ENCODE measurements at places on chromosomes 3 and 15.

- no peak for DNase-seq
These were observed 776.8 kb downstream of the GRM7 start for GRCh38 chr3:7637694-7638093.

DNA sequence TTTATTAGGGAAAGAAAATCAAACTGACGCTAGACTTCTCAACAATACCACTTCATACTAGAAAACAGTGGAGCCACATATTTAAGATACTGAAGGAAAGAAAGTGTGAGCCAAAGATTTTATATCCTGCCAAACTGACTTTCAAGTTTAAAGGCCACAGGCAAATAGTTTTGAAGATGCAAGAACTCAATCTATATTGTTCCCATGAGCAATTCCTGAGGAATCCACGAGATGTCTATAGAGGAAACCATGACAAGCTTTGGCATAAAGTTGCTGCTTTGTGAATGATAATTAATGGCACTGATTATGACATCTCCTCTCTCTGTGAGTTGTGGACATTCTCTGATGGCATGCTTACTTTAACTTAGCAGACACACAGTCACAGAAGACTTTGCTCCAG lies 276.1 kb upstream of the GOLGA6L4 start:
- no peak for DNase-seq

- no peak for DNase-seq
These were observed 107.0 kb upstream of the ATP11B start for GRCh38 chr3:182686033-182686886.

DNA sequence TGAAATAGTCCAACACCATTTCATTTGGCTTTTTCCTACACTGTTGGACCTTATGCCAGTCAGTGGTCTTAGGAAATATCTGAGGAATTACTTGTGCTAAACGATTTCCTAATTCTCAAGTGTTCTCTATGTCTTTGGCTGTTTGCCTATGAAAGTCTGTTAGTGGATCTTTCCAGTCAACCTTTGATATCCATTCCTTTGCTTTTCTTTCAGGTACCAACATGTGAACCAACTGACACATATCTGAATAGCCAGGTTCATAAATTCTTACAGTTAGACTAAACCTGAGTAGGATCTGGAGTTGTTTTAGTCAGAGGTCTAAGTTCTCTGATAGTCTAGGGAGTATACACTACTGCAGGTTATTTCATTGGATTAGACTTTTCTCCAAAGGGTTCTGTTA lies 343.5 kb upstream of the LRRC3B start:
- DNase-seq, result no peak

- DNase-seq, result no peak
These were observed 46.3 kb downstream of the DGKG start for GRCh38 chr3:186315581-186316354.

DNA sequence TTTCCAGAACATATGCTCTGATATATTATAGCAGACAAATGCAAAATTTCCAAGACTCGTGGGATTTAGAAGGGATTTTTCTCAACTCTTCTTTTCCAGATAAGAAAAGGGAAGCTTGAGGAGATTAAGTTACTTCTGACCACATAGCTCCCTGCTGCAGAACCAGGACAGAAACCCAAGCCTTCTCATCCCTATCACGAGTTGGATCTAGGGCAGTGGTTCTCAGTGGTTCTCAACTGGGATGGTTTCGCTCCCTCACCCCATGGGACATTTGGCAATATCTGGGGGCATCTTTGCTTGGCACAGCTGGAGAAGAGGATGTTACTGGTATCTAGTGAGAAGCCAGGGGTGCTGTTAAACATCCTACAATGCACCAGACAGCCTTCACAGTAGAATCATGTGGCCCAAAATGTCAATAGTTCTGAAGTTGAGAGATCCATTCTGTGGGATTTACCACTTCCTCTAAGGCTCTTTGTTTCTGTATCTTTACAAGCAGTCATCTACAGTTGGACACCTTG lies 64.2 kb downstream of the LIPC start:
- no peak for DNase-seq

GRCh38 chr15:77804210-77804609 lies 171.5 kb upstream of the LINGO1 start:
- DNase-seq, result no peak

DNA sequence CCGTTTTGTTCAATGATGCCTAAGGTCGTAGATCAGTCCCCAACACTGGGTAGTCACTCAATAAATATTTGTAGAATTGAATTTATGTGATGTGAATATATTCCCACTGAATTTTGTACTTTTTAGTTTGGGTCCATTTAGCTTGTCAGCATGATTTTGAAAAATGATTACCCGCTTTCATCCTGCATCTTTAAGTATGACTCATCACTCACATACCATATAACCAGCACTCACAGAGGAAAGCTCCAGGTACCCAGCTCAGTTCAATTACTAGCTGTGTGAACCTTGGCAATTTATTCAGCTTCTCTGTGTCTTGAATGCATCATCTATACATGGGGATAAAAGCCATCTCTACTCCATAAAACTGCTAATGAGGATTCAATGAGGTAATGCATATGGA lies 2.2 kb upstream of the MLF1 start:
- no peak for DNase-seq

- no peak for DNase-seq
These were observed 15.4 kb downstream of the WNT5A start for GRCh38 chr3:55471522-55472280.

DNA sequence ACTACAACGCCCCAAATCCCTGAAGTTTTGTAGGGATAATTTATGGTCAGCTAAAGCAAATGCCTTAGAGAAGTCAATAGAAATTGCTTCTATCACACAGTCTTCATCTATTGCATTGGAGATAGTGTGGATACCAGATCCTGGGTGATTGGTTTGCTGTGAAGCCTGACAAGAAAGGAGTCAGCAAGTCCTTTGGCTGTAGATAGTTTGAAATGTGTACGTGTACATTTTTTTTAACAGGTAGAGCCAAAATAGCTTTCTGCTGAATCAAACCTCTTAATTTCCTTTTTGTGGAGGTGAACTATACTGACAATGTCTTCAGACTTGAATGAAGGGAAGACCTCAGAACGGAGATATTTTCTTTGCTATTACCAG lies 312.3 kb downstream of the ZBBX start:
- DNase-seq, result no peak

GRCh38 chr15:69656271-69657030 lies 203.8 kb downstream of the RPLP1 start:
- no peak for DNase-seq

- DNase-seq, result no peak
These were observed 20.0 kb downstream of the ATRIP start for GRCh38 chr3:48466386-48467109.

- no peak for DNase-seq
These were observed 223.2 kb upstream of the LMCD1 start for GRCh38 chr3:8278448-8278847.

DNA sequence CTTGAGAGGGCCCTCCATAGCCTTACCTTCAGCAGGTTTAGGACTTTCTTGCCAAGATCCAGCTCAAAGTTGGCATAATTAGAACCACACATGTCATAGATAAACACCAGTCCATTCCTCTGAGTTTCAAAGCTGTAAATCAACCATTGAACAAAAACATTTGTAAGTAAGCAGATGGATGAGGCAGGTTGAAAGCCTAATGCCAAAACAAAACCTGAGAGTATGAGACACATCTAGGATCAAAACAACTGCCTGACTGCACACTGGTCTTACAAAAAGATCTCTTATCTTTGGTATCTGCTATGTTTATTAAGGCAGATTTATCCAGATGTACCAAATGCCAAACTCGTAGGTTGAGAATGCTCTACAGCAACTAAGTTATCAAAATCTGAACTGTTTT lies 61.9 kb downstream of the PTPN9 start:
- DNase-seq, result no peak

GRCh38 chr3:101381809-101382208 lies 61.4 kb upstream of the IMPG2 start:
- no peak for DNase-seq

DNA sequence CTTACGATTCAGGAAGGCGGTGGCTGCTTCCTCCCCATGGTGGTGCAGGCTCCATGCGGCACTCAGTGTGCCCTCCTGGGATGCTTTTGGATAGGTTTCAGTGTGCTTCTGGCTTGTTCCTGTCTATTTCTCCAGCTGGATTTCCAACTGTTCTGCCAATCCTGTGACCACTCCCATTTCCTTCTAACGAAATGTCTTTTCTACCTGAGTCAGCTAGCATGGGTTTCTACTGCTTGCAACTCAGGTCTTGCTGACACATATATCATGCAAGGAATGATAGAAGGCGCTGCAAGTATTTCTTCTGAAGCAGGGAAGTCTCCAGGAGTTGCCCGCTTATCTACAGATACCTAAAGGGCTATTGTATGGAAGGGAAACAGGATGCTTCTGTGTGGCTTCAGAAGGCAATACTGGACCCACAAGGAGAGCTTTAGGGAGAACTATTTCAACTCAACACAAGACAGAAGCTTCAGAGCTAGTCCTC lies 244.4 kb downstream of the OPA1 start:
- no peak for DNase-seq

GRCh38 chr3:79146024-79146423 lies 621.8 kb downstream of the ROBO1 start:
- DNase-seq, result no peak

DNA sequence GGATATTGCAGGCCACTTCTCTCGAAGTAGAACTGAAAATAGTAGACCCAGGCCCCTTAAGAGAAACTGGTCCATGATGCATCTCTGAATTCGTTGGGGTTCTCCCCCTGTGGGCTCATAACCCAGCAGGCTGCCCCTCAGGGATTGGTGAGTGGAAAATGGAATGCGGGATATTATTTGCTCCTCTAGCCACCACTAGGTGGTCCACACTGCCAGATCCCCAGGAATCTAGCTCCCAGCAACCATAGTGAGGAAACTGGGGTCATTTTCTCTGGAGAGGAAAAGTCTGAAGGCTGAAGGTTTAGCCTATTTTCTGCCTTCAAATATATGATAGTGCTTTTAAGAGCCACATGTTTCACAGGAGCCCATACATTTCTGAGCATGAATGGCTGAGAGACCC lies 6.7 kb downstream of the CX3CR1 start:
- no peak for DNase-seq

DNA sequence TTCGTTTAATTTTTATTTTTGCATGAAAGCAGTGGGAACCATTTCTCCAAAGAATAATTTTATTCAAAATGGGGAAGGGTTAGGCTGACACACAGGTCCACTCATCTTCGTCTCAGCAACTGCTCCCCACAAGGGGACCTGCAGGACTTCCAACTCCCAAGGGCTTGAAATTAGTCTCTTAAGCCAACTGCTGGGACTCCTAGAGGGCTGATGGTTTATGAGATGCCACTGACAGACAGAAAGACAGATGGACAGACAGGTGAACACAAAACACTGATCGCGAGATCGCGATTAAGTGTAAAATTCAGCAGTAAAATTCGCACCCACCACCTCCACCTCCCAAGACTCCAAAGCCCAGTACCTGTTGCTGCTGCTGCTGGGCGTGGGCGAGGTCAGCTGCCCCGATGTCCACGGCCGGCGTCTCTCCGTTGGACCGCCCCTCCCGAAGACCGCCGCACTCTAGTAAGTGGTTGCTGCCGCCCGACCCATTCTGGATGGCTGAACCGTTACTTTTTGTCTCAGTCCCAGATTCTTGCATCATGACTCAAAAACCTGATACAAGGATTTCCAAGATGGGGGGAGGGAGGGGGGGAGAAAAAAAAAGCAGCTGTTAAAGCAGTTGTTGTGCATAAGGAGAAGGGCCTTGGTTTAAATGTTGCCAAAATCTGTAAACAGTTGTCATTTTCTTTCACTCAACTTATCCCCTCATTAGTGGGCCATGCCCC lies 385.5 kb downstream of the FOXP1 start:
- no peak for DNase-seq
